Parietal lobe (tissue), 2 donors: ENCODE measurements at places on chromosomes 7 and 10. TPM values are rescaled to one million over a fixed set of nuclear protein-coding genes. Genes with fewer than 3 reads are reported as not detected.

ATRNL1 gene
- total RNA-seq, result 468 TPM

GNGT1 gene
- not detected for total RNA-seq

ABCB4 gene
- 4.1 TPM for total RNA-seq

CCAR1 gene
- total RNA-seq, result 74.8 TPM

AIMP2 gene
- 24.7 TPM for total RNA-seq

GPR26 gene
- 2.8 TPM for total RNA-seq
